ENCODE measurements at places on chromosomes 2 and 18.

DNA sequence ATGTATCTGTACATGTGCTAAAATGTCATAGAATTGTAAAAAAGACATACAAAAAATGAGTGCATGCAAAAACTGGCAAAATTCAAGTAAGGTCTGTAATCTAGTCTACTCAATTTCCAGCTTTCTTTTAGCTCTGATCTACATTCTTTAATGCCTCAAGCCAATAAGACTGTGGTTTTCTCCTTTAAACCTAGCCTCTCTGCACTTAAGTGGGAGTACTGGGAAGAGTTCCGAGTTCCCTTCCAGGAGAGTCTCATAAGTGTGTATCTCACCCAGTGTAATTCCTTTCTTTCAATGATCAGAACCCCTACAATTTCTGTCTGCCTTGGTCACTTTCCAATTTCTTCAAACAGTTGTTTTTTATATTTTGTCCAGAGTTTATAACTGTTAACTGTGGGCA, 150.1 kb downstream of the PTRHD1 start:
- no peak for DNase-seq

- no peak for DNase-seq
Measured at GRCh38 chr2:106996171-106996769, 110.3 kb upstream of the ST6GAL2 start.

DNA sequence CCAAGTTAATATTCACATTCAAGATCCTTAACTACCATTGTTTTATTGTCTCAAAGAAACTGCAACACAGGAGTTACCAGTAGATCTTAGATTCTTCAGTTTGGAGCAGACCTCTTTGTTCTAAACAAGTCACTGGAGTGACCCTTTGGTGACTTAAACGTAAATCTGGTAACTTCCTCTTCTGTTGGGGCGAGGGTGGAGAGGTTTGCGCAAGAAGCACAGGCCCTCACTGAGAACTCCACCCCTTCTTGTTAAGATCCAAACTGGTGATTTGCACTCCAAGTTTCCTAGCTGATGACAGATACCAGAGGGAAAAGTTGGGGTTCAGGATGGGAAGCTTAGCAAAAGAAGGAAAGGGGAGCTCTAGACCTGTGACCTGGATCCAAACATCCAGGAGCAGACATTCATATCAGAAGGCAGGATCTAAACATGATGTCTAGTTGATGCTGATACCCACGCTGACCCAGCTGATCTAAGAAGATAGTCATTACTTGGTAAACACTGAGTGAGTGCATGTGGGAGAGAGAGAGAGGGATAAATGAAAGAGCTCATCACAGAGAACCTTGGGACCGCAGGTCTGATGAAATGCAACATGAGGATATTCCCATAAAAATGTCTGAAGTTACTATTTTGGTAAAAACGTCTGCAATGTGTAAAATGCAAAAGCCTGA, 256.0 kb downstream of the CDH20 start:
- DNase-seq, result no peak

- DNase-seq, result no peak
Measured at GRCh38 chr2:237383991-237384671, 29.8 kb downstream of the COL6A3 start.

GRCh38 chr2:23350041-23350791, 34.8 kb upstream of the KLHL29 start:
- no peak for DNase-seq

- no peak for DNase-seq
Measured at GRCh38 chr2:136075476-136075875, 42.5 kb downstream of the CXCR4 start.

GRCh38 chr2:240895656-240896388, at the start of gene MAB21L4:
TSS of gene MAB21L4 (minus strand) at chr2:240896156. CDS start at chr2:240895997, 159 bp downstream.
- DNase-seq, result no peak

DNA sequence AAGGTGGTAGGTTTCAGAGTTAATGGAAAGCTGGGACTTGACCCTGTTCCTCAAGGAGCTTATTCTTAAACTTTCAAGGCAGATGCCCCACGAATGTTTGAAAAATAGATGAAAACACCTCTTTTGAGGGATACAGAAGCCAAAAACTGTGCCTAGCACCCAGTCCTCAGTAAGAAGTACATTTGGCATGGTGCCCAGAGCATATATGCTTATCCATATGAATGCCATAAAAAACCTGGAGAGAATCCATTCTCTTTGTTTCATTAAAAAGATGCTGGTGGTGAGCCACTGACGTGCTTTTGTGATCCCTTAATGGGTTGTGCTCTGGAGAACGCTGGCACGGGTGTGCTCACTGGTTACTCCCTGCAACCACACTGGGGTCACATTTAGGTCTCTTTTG, 69.0 kb downstream of the IL1R2 start:
- no peak for DNase-seq

DNA sequence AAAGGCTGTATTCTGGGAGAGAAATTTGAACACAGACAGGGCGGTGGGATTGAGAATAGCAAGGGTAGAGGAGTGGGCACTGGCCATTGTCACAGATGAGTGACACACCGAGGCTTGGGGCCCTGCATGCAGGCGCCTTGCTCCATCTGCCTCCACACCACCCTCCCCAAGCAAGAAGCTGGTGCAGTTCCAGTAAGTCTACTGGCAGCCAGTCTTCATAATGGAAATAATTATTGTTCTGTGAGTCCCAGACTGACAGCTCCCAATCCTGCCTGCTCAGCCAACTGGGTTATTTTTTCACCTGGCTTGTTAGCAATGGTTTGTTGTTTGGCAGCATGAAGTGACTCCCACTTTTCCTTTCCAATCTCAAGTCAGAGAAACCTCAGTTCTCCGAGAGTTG, 13.0 kb downstream of the TTC32 start:
- no peak for DNase-seq

DNA sequence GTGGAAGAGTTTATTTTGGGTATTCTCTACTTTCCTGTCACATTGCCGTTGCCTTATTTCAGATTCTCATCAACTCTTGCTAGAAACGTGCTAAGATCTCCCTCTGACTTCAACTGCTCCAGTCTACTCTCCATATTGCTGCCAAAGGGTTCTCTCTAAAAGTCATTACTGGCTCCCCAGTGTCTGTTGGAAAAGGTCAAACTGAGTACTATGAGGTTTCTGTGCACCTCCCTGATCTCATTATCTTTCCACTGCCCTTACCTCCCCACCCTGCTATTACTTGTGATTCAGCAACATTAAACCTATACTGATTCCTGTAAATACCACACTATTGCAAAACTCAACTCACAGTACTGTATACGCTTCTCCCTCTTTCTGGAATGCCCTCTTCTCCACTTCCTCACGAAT, 1.9 kb upstream of the KRCC1 start:
- no peak for DNase-seq

DNA sequence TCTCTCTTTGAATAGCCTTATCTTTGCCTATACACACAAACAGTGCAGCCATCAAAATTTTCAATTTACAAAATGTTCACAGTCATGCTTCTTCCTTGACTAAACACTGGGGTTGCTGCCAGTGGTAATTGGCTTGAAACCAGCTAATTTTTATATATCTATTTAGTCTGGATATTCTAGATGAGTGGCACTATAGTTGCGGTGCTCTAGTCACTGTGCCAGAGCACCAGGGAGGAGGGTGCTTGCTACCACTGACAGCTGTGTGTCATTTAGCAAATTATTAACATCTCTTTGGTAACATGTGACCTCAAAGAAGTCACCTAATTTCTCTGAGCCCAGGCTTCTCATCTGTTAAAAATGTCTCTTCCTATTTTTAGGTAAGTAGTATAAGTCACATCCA, 130.4 kb downstream of the MEIS1 start:
- no peak for DNase-seq

GRCh38 chr18:37565977-37566478, 430 bp upstream of the CELF4 start:
- DNase-seq, result no peak

DNA sequence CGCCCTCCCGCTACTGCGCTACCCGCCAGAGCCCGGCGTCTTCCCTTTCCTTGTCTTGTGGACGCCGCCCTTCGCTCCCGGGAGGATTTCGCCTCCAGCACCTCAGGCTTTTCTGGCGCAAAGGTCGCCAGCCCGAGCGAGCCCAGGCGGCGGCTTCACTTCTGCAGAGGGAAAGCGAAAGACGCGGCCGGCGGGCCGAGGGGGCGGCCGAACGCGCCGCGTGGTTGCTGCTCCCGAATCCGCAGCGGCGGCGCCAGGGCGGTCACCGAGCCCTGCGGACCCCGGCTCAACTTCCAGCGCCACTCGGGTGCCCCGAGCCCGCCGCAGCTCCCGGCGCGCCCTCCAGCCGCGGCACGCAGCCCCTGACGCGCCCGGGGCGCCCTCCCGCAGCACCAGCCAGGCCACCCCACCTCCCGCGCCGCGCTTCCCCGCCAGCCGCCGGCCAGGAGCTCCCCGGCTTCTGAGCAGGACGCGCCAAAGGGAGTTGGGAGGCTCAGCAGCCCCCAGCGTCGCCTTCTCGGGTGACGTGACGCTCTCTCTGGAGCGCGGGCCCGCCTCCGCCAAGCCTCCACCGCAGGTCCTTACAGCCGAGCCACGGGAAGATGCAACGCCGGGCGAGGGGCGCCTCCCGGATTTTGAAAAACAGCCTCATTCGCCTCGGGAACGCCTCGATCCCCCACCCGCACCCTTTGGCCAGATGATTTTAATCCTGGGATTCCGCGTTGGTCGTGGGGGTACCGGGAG, 84.9 kb upstream of the EPB41L3 start:
- no peak for DNase-seq

DNA sequence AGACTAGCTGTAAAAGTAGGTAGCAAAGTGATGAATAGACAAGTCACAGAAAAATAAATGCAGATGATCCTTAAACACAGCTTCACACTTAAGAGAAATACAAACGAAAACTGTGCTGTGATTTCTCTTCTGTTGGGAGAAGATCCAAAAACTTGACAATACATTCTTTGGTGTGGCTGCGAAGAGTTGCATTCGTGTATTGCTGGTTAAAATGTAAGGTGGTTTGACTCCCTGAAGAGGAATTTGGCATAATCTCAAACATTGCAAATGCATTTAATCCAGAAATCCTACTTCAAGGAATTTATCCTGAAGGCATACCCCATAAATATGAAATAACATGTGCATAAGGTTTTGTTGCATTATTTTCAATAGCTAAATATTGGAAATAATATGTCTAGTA, 7.1 kb downstream of the CCNYL1 start:
- no peak for DNase-seq

- no peak for DNase-seq
Measured at GRCh38 chr18:70363861-70364260, 75.0 kb downstream of the SOCS6 start.

GRCh38 chr2:173086518-173087213, 11.0 kb downstream of the MAP3K20 start:
- DNase-seq, result no peak

- DNase-seq, result no peak
Measured at GRCh38 chr18:43278355-43278754, 1.1 kb upstream of the SYT4 start.

- DNase-seq, result no peak
Measured at GRCh38 chr18:56770097-56770496, 118.9 kb downstream of the WDR7 start.

DNA sequence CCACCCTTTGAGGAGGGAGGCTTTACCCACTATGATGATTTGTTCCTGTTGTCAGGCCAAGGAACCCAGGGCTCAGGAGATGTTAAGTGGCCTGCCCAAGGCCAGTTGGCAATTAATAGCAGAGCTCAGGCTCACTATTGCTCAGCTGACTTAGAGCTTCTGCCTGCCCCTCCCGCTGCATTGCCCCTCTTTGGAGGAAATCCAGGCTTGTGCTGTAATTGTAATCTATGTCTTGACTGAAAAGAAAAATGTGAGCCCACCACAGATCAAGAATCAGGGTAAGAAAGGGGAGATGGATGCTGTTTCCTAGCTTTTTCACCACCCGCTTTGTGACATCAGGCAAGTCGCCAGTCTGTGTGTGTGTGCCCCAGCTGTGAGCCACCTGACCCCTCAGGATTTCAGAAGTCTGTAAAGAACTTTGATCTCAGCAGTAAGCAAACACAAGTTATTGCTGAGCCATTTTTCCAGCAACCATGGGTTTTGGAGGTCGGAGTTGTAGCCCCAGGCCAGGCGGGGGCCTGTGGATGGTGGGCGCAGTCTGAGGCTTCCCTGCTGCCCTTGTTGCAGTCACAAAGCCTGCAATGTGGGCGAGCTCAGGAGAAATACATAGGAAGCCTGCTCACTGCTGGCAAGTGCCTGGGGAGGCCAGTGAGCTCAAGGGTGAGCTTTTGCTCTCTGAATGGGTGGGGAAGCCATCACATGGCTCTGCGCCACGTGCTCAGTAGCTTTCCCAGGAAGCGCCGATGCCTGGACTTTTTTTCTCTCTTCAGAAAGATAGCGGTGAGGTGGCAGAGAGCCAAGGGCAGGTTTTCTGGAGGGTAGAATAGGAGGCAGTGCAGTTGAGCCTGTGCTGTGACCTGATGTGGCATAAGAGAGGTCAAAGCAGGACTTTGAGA, 6.1 kb downstream of the CABLES1 start:
- DNase-seq, result no peak

GRCh38 chr2:176202491-176202890, 14.0 kb downstream of the HOXD1 start:
- DNase-seq, result no peak

DNA sequence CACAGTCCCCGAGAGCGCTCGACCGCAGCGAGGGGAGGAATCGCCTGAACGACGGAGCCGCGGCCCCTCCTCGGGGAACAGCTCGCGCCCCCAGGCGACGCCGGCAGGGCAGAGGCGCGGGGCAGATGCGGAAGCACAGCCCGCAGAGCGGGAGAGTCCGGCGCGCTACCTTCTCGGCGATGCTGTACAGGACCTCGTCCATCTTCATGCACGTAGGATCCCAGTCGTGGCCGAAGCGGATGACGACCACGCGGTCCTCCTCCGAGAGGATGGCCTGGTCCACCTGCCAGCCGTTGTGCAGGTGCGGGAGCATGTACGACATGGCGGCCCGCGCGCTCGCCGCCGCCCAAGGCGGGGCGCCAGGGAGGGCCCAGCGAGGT, 302 bp downstream of the TXNL4A start:
- DNase-seq, result no peak

GRCh38 chr18:59047321-59048047, 92.2 kb upstream of the SEC11C start:
- DNase-seq, result no peak

GRCh38 chr18:75915941-75916623, 488.6 kb upstream of the SMIM21 start:
- DNase-seq, result no peak

All from cortex of kidney (tissue), 1 donor.